ENCODE measurements at places on chromosomes 7 and 10.

DNA sequence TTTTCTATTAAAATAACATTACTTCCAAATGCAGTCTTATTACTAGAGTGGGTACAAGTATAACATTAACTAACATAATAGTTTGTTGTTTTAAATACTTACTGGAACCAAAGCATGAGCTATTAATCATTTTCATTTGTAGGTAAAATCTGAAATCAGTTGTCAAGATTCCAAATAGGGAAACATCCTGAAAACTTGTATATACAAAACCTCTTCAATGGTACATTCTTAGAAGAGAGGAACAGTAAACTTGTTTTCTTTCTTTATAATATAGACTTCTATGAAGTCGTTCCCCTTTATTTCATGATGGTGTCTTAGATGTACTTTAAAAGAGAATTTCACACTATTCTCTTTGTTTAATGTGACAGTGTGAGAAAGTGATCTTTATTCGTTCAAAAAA, 85.9 kb downstream of the VTI1A start:
- no peak for DNase-seq

- DNase-seq: no peak
Observed at GRCh38 chr10:69628891-69629290, 1.2 kb upstream of the FAM241B start.

GRCh38 chr10:75464478-75465449, 33.3 kb downstream of the LRMDA start:
- no peak for DNase-seq

DNA sequence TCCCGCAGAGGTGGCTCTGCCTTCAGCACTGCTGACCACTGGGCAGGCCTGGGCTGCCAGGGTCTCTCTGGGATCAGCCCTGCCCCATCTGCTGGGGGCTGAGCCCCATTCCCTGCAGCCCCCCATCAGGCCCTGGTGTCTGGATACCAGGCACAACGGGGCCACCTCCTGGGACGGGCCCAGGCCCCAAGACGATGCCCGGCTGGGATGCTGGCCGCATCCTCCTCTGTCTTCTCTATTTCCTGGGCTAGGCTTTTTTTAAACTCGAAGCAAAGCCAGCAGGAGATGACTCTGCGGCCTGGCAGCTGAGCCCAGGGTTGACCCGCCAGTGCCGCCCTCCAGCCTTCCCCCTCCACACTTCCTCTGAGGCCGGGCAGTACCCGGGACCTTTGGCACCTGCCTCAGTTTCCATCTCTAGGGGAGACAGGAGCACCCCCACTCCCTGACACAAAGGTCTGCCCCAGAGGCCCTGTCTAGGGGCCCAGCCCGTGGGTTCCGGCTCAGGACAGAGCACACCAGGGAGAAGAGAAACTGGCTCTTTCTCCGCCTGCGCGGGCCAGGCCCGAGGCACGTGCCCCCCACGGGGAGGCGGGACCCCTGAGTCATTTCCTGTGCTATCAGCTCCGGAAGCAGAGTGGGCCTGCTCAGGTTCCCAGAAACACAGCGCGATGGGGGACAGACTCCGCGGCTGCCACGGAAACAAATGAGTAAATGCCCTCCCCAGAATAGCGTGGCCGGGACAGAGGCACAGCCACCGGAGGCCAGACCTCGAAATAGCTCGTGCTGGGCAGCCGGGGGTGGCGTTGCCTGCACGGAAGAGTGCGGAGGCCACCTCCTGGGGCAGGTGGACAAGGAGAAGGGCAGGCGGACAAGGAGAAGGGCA, 84.6 kb upstream of the PDGFA start:
- peak; percentile 20 for DNase-seq

GRCh38 chr10:132627666-132628531, 90.3 kb downstream of the INPP5A start:
- no peak for DNase-seq

- DNase-seq: no peak
Observed at GRCh38 chr10:62084451-62084850, 183.0 kb downstream of the ARID5B start.

GRCh38 chr7:77337456-77337990, 78.6 kb downstream of the GSAP start:
- DNase-seq: no peak

DNA sequence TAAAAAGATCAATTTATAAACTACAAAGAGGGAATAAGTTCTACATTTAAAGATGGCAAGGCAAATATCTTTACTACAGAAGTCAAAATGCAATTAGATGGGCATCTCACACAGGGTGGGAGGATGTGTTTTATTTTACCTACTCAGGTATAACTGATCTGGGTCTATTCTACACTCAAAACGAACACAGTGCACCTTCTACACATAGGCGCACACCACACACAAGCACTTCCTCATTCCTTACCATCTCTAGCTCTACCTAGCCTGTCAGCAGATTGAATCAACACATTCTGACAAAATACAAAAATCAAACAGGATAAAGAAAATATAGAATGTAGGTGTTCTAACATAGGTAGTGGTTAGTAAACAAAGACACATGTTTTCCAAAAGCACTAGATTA, 64.8 kb downstream of the SGCE start:
- DNase-seq: no peak

DNA sequence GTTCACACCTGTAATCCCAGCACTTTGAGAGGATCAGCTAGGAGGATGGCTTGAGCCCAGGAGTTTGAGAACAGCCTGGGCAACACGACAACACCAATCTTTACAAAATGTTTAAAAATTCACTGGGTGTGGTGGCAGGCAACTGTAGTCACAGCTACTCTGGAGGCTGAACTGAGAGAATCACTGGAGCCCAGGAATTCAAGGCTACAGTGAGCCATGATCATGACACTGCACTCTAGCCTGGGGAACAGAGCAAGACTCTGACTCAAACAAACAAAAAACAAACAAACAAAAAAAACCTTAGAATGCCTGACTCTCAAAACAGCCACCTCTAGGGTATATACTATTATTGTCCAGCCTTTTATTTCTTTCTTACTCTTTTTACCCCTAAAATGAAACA, 56.5 kb upstream of the PAPSS2 start:
- no peak for DNase-seq

GRCh38 chr7:112280267-112280666, 73.8 kb downstream of the ZNF277 start:
- DNase-seq: no peak

- no peak for DNase-seq
Observed at GRCh38 chr7:45021604-45022296, 21.7 kb downstream of the CCM2 start.

DNA sequence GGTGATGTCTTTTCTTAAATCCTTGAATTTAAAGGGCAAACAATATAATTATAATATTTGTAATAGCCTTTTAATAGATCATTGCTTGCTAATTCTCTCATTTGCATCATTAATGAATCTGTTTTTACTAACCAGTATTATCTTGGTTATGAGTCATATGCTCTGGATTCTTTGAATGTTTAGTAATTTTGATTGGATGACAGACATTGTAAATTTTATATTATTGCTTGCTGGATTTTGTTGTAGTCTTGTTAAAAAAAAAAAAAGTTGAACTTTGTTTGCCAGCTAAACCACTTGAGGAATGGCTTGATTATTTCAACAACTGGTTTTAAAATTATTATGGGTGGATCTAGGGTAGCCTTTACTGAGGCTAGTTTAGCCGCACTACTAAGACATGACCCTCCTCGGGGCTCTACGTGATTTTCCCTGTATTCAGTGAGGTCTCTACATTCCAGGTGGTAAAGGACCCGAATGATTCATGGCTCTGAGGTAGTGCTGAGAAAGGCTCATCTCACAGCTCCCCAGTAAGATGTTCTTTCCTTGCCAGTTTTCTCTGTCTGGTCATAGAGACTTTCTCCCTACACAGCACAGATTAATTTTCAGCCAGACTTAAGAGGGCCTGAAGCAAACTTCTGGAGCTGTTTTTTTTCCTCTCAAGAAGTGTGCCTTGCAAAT, 8.5 kb downstream of the C10orf90 start:
- DNase-seq: peak; percentile 64

DNA sequence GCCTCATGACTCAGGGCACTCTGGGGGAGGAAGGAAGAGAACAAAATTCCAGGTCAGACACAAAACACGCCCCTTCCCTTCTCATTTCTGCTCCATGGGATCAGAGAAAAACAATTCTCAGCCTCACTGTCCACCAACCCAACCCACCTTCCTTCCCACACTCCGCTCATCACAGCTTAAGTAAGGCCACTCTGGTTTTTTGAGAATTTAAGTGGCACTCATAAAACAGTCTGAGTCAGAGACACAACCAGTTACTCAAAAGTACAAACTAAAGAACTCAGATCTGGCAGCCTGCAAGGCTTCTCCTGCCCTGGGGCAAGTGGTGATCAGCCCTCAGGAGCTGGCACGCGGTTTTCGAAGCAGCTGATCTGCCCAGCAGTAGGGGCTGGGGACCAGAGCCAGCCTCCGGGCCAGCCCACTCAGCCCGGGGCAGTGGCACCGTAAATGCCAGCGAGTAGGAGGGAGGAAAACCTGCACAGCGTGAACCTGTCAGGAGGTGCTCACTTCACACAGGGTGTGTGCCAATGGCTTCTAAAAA, 39.1 kb upstream of the ABLIM1 start:
- no peak for DNase-seq

- no peak for DNase-seq
Observed at GRCh38 chr10:27100813-27101347, 586 bp upstream of the ANKRD26 start.

DNA sequence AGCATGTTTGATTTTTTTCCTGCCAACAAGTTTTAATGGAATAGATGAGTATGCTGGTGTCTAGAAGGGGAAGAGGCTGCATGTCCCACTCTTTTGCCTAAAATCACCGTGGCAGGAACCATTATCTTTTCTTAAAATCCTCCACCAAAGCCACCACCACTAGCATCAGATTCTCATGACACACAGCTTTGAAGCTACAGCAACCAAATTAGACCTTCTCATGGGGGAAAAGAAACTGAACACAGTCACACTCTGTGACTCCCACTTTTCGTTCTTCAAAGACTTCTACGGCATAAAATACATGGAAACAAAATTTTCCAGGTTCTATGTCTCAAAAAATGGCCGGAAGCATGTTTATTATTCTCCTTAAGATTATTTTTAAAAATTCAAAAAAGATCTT, 81.8 kb downstream of the SGMS1 start:
- no peak for DNase-seq

DNA sequence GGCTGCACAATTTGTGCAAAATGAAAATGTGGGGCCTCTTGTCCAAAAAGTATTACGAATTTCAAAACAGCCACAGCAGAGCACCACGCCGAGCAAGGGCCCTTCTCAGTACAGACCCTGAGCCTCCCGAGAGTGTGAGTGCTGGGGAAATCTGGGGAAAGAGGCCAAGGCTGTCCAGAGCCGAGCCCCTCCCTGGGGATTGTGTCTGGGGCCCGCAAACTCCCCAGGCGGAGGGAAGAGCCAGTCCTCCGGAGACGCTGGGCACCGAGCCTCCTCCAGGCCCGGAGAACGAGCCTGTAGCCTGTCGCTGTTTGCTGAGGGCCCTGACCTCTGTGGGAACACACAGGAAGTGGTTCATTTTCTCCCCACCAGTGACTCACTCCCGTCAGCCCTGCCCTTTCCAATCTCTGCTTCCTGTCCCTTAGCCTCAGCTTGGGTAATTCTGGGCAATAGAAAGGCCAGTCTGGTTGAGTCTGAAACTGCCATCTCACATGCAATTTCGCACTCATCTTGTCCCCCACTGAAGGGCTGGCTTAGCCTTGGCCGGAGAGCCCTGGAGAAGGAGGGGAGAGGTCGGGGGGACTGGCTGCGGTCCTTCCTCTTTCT, 19.5 kb upstream of the GNA12 start:
- peak; percentile 57 for DNase-seq

DNA sequence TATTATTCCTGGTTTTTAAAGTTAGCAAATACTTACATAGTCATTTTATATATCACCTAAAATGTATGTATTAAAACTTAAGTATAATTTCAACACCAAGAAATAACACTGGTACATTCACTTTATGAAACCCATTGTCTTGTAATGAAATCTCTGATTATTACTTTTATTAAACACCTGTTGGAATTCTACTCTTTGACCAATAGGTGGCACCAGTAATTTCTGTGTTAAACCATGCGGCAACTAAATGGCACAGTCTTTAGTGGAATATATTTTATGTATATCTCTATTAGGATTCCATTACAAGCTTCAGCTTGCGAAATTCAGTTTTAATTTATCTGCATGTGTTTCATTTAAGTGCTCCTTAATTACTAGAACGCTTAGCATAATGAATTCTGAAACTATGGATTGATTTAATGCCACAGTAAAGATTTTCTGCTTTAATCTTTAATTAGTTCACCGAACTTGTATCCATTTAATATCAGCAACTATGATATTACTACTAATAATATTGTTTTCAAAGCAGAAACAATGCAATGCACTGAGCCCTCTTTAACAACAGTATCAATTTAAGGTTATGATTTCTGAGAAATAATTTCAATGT, 181.3 kb downstream of the MAGI2 start:
- DNase-seq: no peak

DNA sequence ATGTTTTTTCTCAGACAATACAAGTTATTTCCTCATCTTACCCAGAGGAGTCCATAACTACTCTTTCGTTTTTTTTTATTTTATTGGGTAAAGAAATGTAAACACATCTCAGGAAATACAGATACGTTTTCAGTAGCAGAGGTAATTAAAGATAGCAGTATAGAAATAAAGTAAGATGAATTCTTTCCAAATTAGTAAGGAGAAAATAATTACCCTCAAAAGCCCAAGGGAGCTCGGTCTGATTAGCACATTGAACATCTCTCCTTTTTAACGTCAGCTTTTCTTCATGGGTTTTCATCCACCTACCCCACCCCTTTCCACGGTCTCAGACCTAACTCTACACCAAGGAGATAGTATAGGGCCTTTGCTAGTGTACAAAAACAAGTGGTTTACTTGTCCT, 294.2 kb downstream of the GRID1 start:
- DNase-seq: no peak

- no peak for DNase-seq
Observed at GRCh38 chr10:122159141-122159970, 111.7 kb upstream of the BTBD16 start.

GRCh38 chr10:52257692-52258075, 56.4 kb upstream of the DKK1 start:
- no peak for DNase-seq

DNA sequence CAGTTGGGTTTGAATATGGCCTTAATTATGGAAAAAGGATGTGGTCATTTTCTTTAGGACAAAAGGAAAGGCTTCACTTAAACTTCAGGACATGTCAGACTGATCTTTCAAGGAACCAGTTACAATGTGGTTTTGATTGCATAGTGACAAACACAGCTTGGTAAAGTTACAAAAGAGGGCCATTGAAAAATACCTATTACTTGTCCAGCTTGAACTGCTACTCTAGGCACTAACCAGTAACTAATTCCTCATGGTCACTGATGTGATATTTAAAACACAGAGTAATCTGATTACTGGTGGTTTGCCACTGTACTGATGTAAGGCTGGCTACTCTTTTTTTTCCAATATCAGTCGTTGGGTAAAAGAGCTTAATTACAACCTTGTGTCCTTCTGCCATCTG, 22.6 kb downstream of the TES start:
- DNase-seq: no peak

DNA sequence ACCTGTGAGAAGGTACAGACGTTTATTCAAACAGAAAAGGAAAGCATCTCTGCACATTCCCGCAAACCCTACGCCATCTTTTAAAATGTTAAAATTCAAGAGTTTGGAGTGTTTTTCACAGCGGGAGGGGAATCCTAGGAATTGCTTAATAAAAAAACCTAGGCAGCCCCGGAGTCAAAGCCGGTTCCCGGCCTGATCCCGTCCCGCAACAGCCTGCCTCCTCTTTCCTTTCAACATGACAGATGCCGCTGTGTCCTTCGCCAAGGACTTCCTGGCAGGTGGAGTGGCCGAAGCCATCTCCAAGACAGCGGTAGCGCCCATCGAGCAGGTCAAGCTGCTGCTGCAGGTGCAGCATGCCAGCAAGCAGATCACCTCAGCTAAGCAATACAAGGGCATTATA, 123.0 kb upstream of the VSTM2A start:
- no peak for DNase-seq

- DNase-seq: no peak
Observed at GRCh38 chr10:102150970-102151773, 1.0 kb upstream of the NOLC1 start.
